ENCODE measurements at places on chromosomes 12 and 14. TPM values are rescaled to one million over a fixed set of nuclear protein-coding genes. Genes with fewer than 3 reads are reported as not detected.

- H3K27me3 ChIP-seq, result no peaks in the 10 kb centered on the region
- no peaks in the 10 kb centered on the region for H3K36me3 ChIP-seq
- no peaks in the 10 kb centered on the region for H3K4me1 ChIP-seq
- H3K27ac ChIP-seq, result no peak overlapping the region
- no peak overlapping the region for H3K4me3 ChIP-seq
Measured at GRCh38 chr12:62854024-62854423, 80.9 kb downstream of the PPM1H start.

RASAL1 gene
- 1.1 TPM for polyA plus RNA-seq

PPP2R3C gene
- 36.5 TPM for polyA plus RNA-seq

KLHL33 gene
- polyA plus RNA-seq, result 0.32 TPM

DNA sequence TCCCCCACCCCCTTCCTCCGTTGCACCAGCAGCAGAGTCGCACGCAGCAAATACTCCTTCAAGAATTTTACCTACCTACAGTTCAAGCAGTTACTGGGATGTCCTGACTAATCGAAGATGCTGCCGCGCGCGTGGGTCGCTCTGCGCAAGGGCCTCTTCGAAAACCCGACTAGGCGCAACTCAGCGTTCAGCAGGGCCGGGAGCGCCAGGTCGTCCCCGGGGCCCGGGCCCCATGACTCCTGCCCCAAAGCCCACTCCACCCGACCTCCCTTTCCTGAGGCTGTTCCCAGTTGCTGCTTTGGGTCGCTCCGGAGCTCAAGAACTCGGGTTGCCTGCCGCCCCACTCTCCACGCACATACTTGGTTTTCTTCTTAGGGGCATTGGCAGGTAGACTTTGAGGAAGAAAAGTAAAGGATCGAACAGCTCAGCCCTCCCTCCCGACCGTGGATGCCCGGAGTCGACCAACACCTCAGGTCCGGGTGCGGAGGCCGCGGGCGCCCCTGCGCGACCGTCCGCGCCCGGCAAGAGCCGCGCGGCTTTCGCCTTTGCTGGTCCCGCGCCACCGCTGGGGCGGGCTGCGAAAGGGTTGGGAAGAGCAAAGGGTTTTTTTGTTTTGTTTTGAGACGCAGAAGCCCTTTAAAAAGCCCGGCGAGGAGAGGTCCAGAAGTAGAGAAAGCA is 1.9 kb downstream of the BMP4 start:
- H3K36me3 ChIP-seq, result no peaks in the 10 kb centered on the region
- peak; percentile 69 for DNase-seq
- peak overlapping the region; percentile 77 for H3K27ac ChIP-seq
- H3K4me1 ChIP-seq, result peaks cover 46% of the 10 kb centered on the region
- peaks cover 98% of the 10 kb centered on the region for H3K27me3 ChIP-seq

DNA sequence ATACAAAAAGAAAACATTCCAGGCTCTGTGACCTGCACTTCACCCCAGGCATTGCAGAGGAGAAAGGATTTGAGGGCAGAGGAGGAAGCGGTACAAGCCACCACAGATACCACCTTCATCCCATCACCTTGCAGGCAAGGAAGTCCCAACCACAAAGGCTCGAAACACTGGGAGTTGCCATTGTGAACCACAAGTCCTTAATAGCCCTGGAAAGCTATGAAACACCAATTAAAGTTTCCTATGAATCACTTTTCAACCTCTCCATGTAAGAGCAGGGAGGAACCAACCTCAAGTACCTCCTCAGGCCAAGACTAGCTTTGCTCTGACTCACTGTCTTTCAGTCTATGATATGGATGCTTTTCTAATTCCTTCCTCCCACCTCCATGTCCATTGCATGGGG is 27.0 kb downstream of the MAP3K9 start:
- H3K4me1 ChIP-seq, result peaks cover 11% of the 10 kb centered on the region
- DNase-seq, result no peak
- H3K27me3 ChIP-seq, result no peaks in the 10 kb centered on the region
- no peak overlapping the region for H3K4me3 ChIP-seq

GRCh38 chr14:100670017-100670752 is 56.5 kb upstream of the DLK1 start:
- H3K4me1 ChIP-seq, result peaks cover 49% of the 10 kb centered on the region
- no peak for DNase-seq
- no peaks in the 10 kb centered on the region for H3K36me3 ChIP-seq
- H3K27ac ChIP-seq, result no peak overlapping the region
- H3K4me3 ChIP-seq, result no peak overlapping the region

ERGIC2 gene
- 30.9 TPM for polyA plus RNA-seq

GRCh38 chr12:27436029-27436428 is 10.5 kb upstream of the SMCO2 start:
- no peak for DNase-seq
- H3K27me3 ChIP-seq, result no peaks in the 10 kb centered on the region
- no peaks in the 10 kb centered on the region for H3K36me3 ChIP-seq
- H3K27ac ChIP-seq, result no peak overlapping the region
- peaks cover 3% of the 10 kb centered on the region for H3K4me1 ChIP-seq

HSP90AA1 gene
- polyA plus RNA-seq, result 139 TPM

GRCh38 chr14:58752771-58753201 is 115.0 kb downstream of the DACT1 start:
- peak overlapping the region; percentile 30 for H3K27ac ChIP-seq
- H3K4me3 ChIP-seq, result no peak overlapping the region
- DNase-seq, result peak; percentile 84
- no peaks in the 10 kb centered on the region for H3K36me3 ChIP-seq
- H3K27me3 ChIP-seq, result no peaks in the 10 kb centered on the region
- H3K4me1 ChIP-seq, result peaks cover 23% of the 10 kb centered on the region

DNAJC22 gene
- 0.10 TPM for polyA plus RNA-seq

GRCh38 chr12:101040936-101041335 is 169.1 kb downstream of the SLC5A8 start:
- no peaks in the 10 kb centered on the region for H3K36me3 ChIP-seq
- no peak for DNase-seq
- H3K27me3 ChIP-seq, result no peaks in the 10 kb centered on the region
- no peaks in the 10 kb centered on the region for H3K4me1 ChIP-seq
- no peak overlapping the region for H3K4me3 ChIP-seq

LRRIQ1 gene
- 0.10 TPM for polyA plus RNA-seq

ANO2 gene
- 1.1 TPM for polyA plus RNA-seq

DNA sequence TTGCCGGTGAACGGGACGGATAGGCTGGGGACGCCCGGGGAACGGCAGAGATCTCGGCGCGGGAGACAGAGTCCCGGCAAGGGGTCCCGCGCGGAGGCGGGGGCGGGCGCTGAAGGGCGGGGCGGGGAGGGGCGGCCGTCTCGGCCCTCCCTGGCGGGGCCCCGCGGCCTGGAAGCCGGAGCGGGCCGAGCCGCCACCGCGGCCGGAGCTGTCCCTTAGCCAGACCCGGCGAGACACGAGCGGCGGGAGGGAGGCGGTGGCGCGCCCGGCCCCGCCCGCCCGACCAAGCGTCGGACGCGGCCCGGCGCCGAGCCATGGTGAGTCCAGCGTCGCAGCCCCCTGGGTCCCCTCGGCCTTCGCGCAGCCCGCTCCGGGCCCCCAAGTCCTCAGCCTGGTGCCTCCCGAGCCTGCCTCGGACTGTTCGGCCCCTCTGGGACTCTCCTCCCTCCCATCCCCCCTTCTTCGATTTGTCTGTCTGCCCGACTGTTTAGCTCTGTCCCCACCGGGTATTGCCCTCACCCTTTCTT is at the start of gene ARHGEF40:
Gene ARHGEF40 (plus strand): TSS at position 222 of the 527 bp plus-strand sequence. CDS start 93 bp downstream, at position 315.
- peak within 1 kb of the TSS; percentile 94 for H3K27ac ChIP-seq
- H3K36me3 ChIP-seq, result peaks cover 15% of the 10 kb centered on the region
- DNase-seq, result peak; percentile 88
- H3K4me1 ChIP-seq, result peaks cover 69% of the 10 kb centered on the region
- peak within 1 kb of the TSS; percentile 84 for H3K4me3 ChIP-seq

- no peaks in the 10 kb centered on the region for H3K4me1 ChIP-seq
- no peaks in the 10 kb centered on the region for H3K36me3 ChIP-seq
- H3K27ac ChIP-seq, result no peak overlapping the region
- no peaks in the 10 kb centered on the region for H3K27me3 ChIP-seq
- DNase-seq, result no peak
- H3K4me3 ChIP-seq, result no peak overlapping the region
Measured at GRCh38 chr12:87430444-87430843, 598.8 kb downstream of the C12orf50 start.

GRCh38 chr12:119071638-119072231 is 90.4 kb downstream of the SRRM4 start:
- H3K27me3 ChIP-seq, result no peaks in the 10 kb centered on the region
- H3K27ac ChIP-seq, result no peak overlapping the region
- no peak overlapping the region for H3K4me3 ChIP-seq
- DNase-seq, result no peak

GSG1 gene
- polyA plus RNA-seq, result not detected

POU6F1 gene
- 3.9 TPM for polyA plus RNA-seq

GRCh38 chr12:120019938-120020337 is 30.9 kb downstream of the BICDL1 start:
- no peak for DNase-seq
- no peaks in the 10 kb centered on the region for H3K36me3 ChIP-seq
- no peaks in the 10 kb centered on the region for H3K27me3 ChIP-seq
- H3K4me3 ChIP-seq, result no peak overlapping the region
- H3K27ac ChIP-seq, result no peak overlapping the region

NYNRIN gene
- 2.7 TPM for polyA plus RNA-seq

GRCh38 chr12:121769831-121770301 is 23.6 kb downstream of the RHOF start:
- H3K4me3 ChIP-seq, result no peak overlapping the region
- no peaks in the 10 kb centered on the region for H3K27me3 ChIP-seq
- H3K36me3 ChIP-seq, result no peaks in the 10 kb centered on the region
- H3K4me1 ChIP-seq, result peaks cover 11% of the 10 kb centered on the region
- H3K27ac ChIP-seq, result no peak overlapping the region

- DNase-seq, result no peak
- peaks cover 21% of the 10 kb centered on the region for H3K36me3 ChIP-seq
- H3K4me1 ChIP-seq, result peaks cover 54% of the 10 kb centered on the region
- no peak overlapping the region for H3K27ac ChIP-seq
- no peaks in the 10 kb centered on the region for H3K27me3 ChIP-seq
Measured at GRCh38 chr14:51242545-51243490, 2.8 kb downstream of the TMX1 start.

- H3K4me3 ChIP-seq, result no peak overlapping the region
- no peak for DNase-seq
- H3K27me3 ChIP-seq, result no peaks in the 10 kb centered on the region
- no peaks in the 10 kb centered on the region for H3K36me3 ChIP-seq
- no peak overlapping the region for H3K27ac ChIP-seq
Measured at GRCh38 chr12:75447691-75448393, 32.7 kb upstream of the GLIPR1 start.

DNA sequence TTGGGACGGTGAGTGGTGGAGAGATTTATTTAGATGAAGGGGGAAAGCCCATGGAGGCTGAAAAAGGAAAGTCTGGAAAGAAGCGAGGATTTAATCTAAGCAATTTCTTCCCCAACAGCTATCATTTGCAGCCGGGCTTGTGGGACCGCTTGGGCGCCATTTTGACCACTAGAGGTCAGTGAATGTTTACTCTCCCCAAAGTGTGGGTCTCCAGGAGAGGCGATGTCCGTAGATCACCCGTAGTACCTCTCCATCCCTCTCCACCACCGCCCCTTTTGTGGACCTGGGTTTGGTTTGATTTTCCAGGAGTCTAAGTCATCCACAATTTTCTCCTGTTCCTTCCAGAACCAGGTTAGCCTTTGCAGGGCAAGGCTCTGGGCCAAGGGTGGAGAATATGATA is 91.2 kb upstream of the PARP11 start:
- H3K27ac ChIP-seq, result no peak overlapping the region
- no peak overlapping the region for H3K4me3 ChIP-seq
- peaks cover 11% of the 10 kb centered on the region for H3K4me1 ChIP-seq
- no peaks in the 10 kb centered on the region for H3K36me3 ChIP-seq
- no peaks in the 10 kb centered on the region for H3K27me3 ChIP-seq
- no peak for DNase-seq

- peaks cover 79% of the 10 kb centered on the region for H3K4me1 ChIP-seq
- peak; percentile 85 for DNase-seq
- H3K27ac ChIP-seq, result peak overlapping the region; percentile 32
- no peak overlapping the region for H3K4me3 ChIP-seq
- H3K36me3 ChIP-seq, result no peaks in the 10 kb centered on the region
- no peaks in the 10 kb centered on the region for H3K27me3 ChIP-seq
Measured at GRCh38 chr12:124545508-124546418, 21.6 kb downstream of the NCOR2 start.

DNA sequence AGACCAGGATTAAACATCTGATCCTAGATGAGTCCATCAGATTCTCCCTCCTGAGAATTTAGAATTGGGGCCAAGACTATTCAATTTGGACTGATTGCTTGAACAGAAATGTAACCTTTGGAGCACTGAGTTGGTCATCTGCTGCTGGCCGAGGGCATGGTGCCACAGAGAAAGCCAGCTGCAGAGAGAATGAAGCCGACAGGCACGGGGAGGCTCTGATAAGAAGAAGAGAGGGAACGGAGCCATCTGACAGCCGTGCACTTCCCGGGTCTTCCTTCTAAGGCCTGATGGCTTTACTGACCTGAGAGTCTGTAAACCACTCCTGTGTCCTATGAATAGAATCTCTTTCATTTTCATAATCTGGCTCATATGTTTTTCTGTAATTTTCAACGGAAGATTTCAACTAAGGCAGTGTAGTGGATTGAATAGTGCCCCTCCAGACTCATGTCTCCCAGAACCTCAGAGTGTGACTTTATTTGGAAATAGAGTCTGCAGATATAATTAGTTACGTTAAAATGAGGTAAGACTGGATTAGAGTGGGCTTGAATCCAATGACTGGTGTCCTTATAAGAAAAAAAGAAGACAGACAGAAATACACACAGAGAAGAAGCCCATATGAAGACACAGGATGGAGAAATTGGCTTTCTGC is 39.1 kb upstream of the FRS2 start:
- no peak overlapping the region for H3K27ac ChIP-seq
- H3K36me3 ChIP-seq, result no peaks in the 10 kb centered on the region
- H3K4me3 ChIP-seq, result no peak overlapping the region
- H3K27me3 ChIP-seq, result no peaks in the 10 kb centered on the region
- no peaks in the 10 kb centered on the region for H3K4me1 ChIP-seq

ZFYVE26 gene
- 8.0 TPM for polyA plus RNA-seq

GRCh38 chr12:20248646-20249045 is 119.7 kb upstream of the PDE3A start:
- H3K27me3 ChIP-seq, result no peaks in the 10 kb centered on the region
- H3K36me3 ChIP-seq, result no peaks in the 10 kb centered on the region
- no peak overlapping the region for H3K27ac ChIP-seq

GRCh38 chr14:101889366-101889765 is 75.0 kb upstream of the DYNC1H1 start:
- no peaks in the 10 kb centered on the region for H3K4me1 ChIP-seq

DNA sequence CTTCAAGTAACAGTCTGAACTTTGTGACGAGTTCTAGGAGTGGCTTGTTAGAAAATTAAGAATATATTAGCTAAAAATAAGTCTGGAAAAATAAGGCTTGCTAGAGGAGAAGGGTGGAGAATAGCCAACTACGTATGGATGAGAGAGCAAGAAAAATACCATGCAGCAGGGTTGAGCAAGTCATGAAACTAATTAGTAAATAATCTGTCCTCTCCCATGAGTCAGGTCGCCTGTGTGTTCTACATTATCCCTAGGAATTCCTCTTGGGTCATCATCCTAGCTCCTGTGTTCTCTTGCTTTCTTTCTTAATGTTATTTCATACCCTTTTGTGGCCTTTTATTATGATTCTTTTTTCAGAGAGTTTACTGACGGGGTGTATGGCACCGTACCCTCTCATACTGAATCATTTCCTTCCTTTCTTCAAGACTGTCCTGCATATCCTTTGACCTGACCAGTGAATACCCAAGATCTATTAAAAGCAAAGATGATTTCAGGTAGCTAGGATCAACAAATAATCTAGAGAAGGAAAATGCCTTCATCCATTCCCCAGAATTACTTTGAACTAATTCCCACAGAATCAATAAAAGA is 177.2 kb upstream of the NPAS3 start:
- no peak overlapping the region for H3K27ac ChIP-seq
- no peaks in the 10 kb centered on the region for H3K27me3 ChIP-seq
- no peaks in the 10 kb centered on the region for H3K4me1 ChIP-seq
- DNase-seq, result no peak
- no peaks in the 10 kb centered on the region for H3K36me3 ChIP-seq
